ENCODE measurements at places on chromosomes 1 and 21.

GRCh38 chr1:93651695-93652094, 29.9 kb downstream of the BCAR3 start:
- no peak for DNase-seq

DNA sequence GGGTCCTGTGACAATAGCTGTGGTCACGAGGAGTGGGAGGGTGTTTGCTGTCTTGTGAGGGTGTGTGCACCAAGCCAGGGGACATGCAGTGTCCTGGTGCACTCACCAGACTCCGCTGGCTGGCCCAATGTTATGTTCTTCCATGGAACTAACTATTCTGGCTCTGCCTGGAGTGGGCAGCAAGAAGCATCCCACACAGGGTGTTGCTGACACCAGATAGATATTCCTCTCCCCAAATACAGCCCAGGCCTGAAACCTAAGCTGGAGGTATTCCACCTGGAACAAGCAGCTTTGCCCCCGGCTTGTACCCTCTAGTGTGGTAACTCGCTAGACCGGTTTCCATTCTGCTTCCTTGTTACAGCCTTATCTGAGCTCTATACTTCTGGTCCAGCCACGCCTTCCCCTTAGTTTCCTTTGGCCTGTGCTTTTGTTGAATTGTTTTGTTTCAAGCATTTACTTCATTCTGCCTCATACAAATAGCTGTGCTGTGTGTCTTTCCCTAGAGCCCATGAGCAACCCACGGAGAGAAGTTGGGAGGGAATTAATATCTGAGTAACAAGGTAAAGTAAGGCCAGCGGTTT, 14.7 kb upstream of the LY9 start:
- DNase-seq: peak; percentile 34

GRCh38 chr1:28815533-28816185, 3.7 kb downstream of the OPRD1 start:
- no peak for DNase-seq

DNA sequence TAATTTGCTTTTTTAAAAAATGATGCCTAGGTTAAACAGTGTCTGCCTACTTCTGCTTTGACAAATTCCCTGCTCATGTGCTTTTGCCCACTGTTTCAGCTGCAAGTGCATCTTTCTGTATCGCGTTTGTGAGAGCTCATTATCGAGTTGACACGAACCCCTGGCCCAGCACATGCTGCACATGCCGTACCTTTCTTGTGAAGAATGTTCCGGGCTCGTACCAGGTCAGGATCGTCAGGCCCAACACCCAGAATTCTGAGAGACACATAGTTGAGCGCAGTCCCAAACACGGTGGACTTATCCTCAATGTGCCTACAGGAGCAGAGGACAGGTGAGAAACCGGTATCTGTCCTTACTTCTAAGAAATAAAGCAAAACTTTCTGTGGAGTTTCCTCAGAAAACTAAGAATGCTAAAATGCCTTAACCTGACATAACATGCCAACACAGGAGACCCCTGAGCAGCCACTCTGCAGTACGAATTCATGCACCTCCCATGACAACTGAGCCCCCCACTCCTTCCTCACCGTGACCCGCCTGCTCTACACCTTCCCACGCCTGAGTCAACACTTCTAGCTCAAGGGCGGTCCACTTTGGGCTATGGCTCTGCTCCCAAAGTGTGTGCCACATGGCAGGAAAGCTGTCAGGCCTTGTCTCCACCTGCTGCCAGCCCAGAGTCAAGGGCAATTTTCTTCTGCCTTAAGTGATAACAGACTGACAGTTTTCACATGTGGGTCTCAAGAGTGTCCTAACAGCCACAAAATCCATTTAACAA, 6.7 kb downstream of the LSS start:
- no peak for DNase-seq

DNA sequence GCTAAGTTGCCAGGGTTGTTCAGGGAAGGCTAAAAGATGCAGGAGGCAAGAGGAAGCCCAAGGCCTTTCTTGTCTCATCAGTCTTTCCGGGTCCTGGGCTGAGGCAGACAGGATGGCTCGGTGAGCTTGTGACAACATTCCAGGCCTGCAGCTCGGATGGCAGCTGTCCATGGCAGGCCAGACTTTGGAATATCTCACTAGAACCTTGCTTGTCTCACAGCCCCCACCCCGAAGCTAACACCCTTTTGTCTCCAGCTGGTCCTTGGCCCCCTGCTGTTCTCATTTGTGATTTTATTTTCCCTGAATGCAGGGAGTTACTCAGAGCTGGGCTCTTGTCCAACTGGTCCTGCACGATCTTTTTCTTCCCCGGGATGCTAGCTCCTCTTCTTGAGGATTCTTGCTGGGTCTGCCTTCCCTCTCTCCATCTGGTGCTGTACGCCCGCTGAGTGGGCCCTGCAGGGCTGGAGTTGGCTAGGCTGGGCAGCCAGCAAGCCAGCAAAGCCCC, 477.2 kb upstream of the CAMK1G start:
- DNase-seq: no peak

DNA sequence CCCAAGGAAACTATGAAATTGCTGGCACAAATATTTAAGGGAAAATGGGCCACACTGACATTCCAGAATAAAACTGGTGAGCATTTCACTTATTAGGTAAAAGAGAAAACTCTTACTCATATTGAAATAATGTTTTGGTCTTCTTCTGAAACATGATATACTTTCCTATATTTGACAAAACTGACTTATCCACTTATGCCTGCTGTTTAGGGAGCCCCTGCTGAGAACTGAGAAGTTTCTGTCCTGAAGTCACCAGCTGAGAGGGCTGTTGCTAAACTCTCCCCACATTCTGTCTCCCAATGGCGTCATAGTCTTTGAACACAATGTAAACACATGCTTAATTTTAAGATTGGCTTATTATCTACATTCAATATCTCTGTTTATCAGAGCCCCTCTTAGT, 46.8 kb upstream of the ZC3H11B start:
- DNase-seq: no peak

DNA sequence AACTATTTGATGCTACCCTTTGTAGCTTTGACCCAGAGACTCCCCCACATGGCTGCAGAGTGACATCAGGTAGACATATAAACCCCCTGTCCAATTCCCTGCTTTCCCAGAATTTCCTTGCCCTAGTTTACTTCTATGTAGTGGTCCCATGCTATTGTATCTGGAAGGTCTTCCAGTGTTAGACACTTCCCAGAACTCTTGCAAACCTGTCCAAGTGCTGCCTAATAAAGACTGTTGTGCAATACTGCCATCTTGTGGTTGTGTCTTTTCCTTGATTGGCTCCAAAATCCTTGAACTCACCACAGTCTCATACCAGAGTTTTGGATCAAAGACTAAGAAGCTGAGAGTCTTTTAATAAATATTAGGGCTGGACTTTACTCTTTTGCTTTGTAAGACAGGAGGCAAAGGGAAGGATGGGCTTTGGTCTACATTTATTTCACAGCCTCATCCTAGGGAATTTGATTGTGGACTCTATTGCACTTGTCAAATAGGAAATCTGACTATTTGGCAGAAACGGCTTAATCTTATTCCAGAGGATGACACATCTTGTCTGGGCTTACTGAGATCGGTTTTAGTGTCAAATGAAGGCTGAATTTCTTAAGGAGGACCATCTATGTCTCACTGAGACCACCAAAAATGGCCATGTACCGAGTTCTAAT, 169.9 kb downstream of the LRRC7 start:
- DNase-seq: peak; percentile 72

- DNase-seq: no peak
Observed at GRCh38 chr1:220803401-220804201, 16.9 kb downstream of the MTARC1 start.

DNA sequence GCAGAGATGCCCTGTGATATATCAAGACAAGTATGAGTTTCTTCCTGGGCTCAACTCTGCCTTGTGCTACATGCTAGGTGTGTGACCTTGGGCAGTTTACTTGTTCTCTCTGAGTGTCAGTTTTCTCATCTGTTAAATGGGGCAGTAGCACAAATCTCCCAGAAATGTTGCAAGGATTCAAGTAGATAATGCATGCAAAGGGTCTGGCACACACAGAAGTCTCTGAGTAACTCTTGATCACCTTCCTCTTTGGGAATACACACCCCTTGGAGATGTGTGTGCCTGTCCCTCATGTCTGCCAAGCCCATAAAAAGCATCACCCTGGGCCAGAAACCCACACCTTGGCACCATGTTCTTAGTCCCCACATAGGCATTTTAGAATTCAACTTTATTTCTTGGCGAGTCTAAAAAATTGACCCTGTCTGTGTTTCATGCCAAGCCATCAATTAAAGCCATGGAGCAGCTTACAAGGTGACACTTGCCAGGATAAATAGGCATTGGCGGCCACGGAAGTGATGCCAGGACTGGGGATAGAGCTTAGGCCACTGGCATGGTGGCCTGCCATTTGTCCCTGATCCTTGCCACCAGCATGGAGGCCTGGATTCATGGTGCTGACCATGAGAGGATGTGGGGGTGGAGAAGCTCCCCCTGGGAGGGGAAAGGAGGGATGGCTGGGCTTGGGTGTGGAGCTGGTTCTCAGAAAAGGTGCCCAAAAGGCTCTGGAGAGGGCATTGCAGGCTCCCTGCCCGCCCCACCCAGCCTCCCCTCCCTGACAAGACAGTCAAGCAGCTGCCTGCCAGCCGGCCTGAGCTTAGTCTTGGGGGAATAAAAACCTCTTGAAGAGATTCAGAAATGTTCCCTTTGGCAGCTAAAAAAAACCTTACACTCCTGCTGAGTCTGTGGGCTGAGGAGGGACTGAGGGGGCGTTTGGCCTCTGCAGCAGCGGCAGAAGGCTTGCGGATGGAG, 118.0 kb upstream of the IPO9 start:
- no peak for DNase-seq

GRCh38 chr1:93698329-93699048, 16.9 kb upstream of the BCAR3 start:
- no peak for DNase-seq

DNA sequence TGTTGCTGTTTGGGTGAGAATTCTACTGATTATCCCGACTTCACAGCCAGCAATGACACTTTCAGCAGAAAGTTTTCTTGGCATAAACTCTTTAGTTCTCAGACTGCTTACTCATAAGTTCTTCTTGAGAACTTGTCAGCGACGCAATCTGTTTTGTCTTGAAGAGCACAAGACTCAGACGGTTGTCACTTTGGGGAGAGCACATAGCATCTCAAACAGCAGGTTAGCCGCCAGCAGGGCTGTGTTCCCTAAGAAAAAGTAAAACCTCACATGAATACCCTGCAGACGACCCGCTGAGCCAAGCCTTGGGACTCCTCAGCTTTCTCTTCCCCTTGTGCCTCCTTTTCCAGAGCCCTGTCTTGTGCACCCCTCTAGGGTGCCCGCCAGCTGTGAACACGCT, 11.4 kb downstream of the AGMAT start:
- no peak for DNase-seq

- no peak for DNase-seq
Observed at GRCh38 chr1:189868021-189868420, 609.6 kb downstream of the BRINP3 start.

DNA sequence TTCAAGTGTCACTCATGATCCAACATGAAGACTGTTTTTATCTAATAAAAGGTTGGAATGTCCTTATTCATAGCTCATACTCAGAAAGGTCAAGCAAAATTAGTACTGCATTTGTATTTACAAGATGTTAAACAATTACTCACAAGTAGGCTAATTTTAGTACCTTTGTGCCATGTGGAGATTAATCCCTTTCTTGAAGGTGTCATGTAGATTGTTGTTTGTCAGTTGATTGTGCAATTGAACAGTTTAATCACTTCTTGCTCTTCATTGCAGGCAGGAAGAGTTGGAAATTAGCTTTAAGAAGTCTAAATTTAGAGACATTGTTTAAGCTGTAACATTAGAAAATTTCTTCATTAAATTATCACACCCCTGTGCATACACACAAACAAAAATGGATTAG, 847.1 kb downstream of the KCNT2 start:
- DNase-seq: no peak

DNA sequence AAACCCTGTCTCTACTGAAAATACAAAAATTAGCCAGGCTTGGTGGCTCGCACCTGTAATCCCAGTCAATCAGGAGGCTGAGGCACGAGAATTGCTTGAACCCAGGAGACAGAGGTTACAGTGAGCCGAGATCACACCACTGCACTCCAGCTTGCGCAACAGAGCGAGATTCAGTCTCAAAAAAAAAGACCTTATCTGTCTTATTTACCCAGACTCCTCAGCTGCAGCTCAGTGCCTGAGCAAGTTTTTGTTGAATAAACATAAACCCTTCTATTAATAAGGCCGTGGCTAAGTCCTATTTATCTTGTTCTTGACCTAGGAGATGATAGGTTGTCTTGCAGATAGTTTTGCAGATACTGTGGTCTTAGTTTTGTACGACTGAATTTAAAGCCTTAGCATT, 136.4 kb upstream of the TMEM51 start:
- DNase-seq: no peak

DNA sequence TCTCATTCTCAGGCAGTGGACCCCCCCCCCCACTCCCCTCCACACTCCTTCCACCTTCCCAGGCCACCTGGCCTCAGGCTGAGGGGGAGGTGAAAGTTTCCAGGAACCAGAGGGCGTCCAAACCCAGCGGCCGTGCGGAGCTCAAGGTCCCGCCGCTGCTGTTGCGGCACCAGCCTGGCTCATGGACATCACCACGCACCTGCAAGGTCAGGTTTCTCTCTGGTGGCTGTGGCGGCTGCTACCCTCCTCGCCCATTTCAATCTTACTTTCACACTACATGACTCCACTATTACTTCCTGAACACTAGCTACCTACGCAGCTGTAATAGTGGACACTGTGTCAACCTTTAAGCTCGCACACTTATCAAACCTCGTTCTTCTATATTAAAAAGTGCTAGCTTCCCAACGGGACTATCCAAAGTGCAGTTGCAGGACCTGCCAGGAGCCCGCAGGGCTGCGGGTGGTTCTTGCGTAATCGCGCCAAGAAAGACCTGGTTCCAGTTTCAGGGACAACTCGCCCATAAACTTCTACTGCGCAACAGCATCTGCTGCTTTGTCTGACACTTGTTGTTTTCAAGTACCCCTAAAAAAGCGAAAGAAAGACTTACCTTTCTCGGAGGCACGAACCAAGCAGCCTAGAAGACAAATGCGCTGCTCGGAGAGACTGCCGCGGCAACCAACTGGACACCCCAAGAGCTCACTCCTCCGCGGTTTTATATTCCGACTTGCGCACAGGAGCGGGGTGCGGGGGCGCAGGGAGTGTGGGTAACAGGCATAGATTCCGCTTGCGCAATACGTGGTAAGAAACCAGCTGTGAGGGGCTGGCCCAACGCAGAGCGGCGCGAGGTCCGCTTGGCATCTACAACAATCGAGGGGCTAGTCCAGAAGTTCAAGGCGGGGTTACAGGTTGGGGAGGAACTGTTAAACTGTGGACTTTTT, at the start of gene DIRAS3:
Gene DIRAS3, minus strand, starts transcription at position 687 of the 938 bp plus-strand sequence. CDS start 3,330 bp downstream, outside the sequence.
- DNase-seq: no peak

Data from NCI-H2029 (cell line).